Epithelial cell of alveolus of lung (primary cell): ENCODE measurements at places on chromosomes 7 and 10. TPM values are rescaled to one million over a fixed set of nuclear protein-coding genes. Genes with fewer than 3 reads are reported as not detected.

The ZPBP gene
- not detected in 2 replicates for total RNA-seq

The MKX gene
- 0.08 and 0.26 TPM in 2 replicates for total RNA-seq

The C10orf62 gene
- not detected in 2 replicates for total RNA-seq

The ZP3 gene
- total RNA-seq: 0.72 and 2.1 TPM in 2 replicates

The PDCD4 gene
- 19.7 and 41.0 TPM in 2 replicates for total RNA-seq

The DLX5 gene
- 0.13 TPM in 1 of 2 replicates, not detected in the other for total RNA-seq

The CYP2E1 gene
- under 0.01 and 1.7 TPM in 2 replicates for total RNA-seq

The NEUROD6 gene
- total RNA-seq: not detected in 2 replicates

The LIPN gene
- total RNA-seq: not detected in 2 replicates

The SEC61G gene
- 578 and 641 TPM in 2 replicates for total RNA-seq

The FAM25C gene
- total RNA-seq: not detected in 2 replicates

The AQP1 gene
- total RNA-seq: 0.78 and 1.4 TPM in 2 replicates

The TDRD1 gene
- total RNA-seq: not detected in 2 replicates

The TMEM176B gene
- 14.3 TPM in 1 of 2 replicates, not detected in the other for total RNA-seq
